Stimulated activated CD8-positive, alpha-beta memory T cell treated with anti-CD3 and anti-CD28 coated beads, Interleukin-4, amount 100 ng/mL, for 4 hours (primary cell): ENCODE measurements at places on chromosomes 1 and 21.

- no peak for DNase-seq
Measured at GRCh38 chr1:168835176-168835575, 106.2 kb upstream of the DPT start.

DNA sequence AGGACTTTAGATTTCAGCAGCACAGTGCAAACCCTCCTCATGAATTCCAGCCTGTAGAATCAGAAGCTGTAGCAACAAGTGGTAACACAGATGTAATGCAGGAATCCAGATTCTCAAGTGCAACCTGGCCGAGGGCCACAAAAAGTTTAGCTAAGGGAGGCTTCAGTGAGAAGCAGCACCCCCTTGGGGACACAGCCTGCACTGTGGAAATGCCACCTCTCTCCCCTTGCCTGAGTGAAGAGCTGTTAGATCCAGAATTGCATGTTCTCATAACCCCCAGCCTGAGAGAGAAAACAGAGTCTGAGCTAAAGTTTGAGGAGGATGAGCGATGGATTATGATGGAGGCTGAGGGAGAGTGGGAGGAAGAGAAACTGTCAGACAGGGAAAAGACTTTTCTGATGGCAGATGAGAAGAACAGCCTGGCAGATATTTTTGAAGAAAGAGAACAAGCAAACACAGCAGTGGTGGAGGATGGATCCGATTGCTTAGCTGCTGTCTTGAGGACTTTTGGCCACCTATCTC lies 80.5 kb upstream of the BMP8A start:
- DNase-seq, result no peak

DNA sequence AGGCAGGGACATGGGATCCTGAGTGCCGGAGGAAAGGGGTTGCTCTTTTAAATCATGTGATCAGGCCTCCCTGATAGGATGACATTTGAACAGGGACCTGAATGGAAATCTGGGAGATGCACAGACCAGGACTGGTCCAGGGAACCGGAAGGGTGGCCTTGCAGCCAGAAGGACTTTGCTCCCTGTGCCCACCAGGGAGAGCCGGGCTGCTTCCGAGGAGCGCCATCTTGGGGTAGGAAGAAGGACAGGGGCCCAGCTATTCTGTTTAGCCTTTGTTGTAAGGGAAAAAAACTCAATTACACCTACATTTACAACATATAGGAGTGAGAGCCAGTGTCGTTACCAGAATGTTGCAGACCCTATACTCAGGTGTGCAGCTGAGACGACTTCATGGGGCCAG lies 5.5 kb downstream of the KLHDC7A start:
- no peak for DNase-seq

DNA sequence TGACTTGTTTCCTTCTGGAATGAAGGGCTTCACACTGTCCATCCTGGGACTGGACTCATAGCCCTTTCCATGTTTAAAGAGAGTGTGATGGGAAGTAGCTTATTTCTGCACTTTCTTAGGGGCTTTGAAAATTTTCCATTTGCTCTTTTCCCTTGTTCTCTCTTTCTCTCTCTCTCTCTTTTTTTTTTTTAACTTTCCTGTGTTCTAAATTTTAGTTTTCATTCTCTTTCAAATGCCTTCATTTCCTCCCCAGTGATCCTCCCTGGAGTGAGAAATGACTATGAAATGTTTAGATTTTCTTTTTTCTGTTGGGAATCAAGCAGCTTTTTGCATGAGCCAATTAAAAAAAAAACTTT lies 2.1 kb downstream of the AK4 start:
- no peak for DNase-seq

- DNase-seq, result no peak
Measured at GRCh38 chr1:157776971-157777391, at the start of gene FCRL2. Gene FCRL2, minus strand, starts transcription at chr1:157777132. Its CDS starts 59 bp downstream, at chr1:157777073.

DNA sequence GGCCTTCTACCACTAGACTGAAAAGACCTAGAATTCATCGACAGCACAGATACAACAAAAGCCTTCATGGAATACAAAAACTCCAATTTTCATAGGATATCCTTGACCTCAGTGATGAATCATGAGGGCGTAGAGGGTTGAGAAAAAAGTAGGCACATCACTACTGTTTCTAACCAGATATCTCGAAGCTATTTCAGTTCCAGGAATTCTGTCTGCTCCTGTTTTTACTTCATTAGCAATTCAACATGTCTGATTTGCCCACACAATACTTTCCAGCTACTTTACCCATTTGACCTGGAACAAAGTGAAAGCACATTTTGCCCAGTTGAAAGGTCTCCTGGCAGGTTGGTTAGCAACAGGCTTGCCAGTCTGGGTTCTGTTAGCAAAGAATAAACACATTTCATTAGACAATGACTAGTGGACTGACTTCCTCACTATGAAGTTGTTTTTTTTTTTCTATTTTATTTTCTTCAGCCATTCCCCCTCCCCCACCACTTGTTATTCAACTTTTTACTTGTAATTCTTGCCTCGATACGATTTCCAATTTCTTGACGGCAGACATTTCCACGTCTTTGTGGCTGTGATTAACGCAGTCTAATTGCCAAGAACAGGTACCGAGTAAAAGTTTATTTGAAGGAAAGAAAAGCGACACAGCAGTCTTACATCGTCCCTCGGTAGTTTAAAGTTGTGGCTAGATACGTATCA lies 4.0 kb upstream of the ZBTB18 start:
- no peak for DNase-seq

GRCh38 chr1:39109644-39110043 lies 83.5 kb downstream of the NDUFS5 start:
- no peak for DNase-seq

DNA sequence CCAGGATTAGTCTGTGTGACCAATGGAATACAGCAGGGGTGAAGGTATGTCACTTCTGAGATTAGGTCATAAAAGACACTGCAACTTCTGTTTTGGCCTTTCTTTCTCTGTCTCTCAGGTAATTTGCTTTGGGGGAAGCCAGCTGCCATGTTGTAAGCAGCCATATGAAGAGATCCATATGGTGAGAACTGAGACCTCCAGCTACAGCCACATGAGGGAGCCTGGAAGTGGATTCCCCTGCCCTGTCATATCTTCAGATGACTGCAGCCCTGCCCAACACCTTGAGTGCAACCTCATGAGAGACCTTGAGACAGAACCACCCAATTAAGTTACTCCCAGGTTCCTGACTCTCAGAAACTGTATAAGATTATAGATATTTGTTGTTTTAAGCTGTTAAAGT lies 70.1 kb upstream of the ESRRG start:
- no peak for DNase-seq

DNA sequence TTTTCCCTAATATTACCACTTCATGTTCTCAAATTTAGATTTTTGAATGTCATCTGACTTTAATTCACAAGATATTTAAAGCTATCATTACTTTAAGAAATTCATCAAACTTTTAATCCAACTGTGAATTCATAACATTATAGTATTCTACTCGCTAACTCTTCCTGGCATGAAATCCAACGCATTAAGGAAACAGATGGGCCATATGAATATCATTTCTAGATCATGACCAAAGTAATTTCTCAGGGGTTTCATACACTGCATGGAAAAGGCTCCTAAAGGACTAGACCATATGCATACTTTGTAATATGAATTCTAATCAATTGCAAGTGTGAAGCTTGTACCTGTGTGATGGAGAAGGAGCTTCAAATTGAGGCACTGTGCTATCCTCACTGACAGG lies 72.4 kb downstream of the COP1 start:
- no peak for DNase-seq

GRCh38 chr1:227666286-227666685 lies 68.8 kb downstream of the JMJD4 start:
- DNase-seq, result no peak

DNA sequence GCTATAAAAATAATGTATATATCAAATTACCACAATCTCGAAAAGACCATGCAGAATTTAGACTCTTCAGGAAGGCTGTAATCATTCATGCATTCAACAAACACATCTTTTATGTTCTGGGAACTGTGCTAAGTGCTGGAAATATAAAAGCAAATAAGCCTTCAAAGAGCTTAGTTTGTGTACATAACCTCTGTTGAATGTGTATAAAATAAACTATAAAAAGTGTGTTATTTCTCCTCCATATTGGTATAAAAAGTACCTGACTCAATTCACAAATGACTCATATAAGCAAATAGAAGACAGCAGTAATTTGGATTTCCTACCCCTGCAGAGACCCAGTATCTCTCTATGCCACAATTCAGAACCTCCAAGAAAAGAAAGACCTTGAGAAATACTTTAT lies 36.8 kb downstream of the RAB3GAP2 start:
- DNase-seq, result no peak

- no peak for DNase-seq
Measured at GRCh38 chr1:227899141-227899819, 48.5 kb downstream of the WNT9A start.

DNA sequence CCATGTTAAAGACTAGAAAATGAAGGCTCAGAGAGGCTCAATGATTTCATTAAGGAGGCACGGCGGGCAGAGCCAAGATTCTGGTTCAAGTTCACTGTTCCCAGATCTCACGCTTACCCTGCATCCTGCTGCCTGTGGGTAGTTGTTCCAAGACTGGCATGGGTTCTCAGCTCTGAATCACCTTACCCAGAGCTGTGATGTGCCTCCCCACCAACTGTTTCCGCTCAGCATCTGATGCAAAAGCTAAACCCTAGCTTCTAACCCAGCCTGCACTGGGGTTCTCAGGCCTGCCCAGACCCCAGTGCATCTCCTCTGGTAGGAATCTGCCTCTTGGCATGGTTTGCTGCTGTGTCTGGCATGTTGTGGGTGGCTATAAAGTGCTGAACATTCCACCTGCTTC lies 11.8 kb downstream of the TNR start:
- DNase-seq, result no peak

DNA sequence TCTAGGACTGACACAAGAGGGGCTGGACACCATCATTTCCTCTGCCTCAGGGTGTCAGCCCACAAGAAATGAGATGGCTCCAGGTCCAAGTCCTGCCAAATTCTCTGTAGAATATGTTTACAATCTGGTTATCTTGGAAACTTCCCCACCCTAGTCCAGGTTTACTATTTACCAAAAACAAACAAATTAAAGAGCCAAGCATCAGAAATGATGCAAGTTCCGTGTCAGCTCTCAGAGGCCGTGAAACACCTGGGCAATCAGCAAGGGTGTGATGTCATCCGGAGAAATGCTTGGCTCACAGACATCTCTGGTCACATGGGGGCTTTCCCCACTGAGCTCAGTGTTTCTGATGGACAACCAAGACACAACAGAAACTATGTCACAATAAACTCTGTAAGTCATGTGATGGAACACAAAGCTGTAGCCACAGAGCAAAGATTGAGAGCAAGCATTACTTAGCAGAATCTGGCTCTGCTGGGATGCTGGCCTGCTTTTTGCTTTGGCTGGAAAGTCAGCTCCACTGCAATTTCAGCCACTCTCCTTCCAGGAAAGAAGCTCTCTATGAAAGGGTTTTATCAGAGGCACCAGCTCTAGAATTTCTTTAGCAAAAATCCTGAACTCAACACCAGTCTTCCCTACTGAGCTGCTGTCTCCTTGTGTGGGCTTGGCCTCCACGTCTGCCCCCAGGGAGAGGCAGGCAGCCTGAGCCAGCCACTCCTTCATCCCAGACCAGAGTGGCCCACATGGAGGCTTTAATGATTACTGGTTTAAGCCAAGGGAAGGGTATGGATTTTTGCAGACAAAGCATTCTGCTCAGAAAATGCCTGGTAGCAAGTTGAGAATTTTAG lies 55.9 kb downstream of the NENF start:
- no peak for DNase-seq

GRCh38 chr1:64072089-64072793 lies 131.2 kb upstream of the UBE2U start:
- DNase-seq, result no peak

GRCh38 chr21:42544544-42544943 lies 30.9 kb downstream of the SLC37A1 start:
- DNase-seq, result no peak

DNA sequence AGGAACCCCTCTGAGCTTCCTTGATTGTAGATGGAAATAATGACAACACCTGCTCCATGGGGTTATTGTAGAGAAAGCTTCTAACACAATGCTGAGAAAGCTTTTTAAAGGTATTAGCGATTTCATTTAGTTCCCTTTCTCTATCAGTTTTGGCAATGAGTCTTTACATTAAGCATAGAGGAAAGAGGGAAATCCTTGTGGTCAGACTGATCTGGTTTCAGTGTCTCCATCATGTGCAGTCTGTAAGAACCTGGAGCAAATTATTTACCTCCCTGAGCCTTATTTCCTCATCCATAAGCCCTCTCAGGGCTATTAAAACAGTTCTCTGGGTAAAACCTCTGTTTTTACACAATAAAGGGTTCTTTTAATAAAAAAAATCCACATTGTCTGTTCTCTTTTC lies 87.5 kb downstream of the FGGY start:
- DNase-seq, result no peak

DNA sequence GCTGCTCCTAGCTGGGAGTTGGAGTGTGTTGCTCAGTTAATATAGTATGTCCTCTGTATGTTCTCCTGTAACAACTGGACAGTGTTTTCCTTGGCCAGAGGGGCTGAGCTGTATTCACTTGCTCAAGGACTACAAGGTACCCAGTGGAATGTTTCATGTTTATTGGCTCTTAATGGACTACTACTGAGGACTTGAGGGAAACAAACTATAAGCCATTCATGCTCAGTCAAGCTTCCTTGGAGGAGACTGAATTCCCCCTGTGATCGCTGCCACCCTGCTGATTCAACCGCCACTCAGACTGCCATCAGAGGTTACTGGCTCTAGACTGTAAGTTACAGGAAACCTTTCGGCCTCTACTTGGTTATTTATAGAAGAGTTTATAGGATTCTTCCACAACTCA lies 166.6 kb downstream of the ZC3H11B start:
- DNase-seq, result no peak

DNA sequence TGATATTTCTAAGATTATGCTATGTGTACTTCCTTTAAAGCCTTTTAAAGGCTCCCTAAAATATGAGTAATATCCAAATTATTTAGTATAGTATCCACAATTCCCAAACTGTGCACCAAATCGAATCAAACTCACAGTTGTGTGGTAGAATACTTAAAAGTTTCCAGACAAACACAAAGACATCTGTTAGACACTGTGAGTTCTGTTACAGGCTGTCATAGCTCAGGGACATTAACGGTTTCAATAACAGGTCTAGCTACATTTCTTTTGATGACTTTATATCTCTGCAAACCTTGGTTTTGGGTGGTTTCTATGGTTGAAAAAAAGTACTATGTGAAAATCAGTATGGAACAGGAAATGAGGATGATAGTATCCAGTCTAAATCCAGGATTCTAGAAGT lies 36.9 kb upstream of the NEK7 start:
- no peak for DNase-seq

DNA sequence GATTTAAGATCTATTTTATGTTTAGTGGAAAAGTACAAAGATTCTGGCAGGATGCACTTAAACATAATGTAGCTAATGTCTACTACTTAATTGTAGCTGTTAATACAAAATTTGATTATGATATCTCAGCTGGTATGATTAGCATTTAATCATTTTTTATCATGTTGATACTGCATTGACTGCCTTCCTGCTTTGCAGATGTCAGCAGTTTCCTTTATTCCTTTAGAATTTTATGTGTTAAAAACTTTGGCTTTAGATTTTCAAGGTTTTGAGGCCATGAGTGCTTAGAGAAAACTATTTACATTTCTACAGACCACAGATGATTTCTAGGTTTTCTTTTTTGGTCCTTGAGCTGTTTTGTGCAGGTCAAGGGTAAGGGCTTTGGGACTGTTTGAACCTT lies 152.2 kb downstream of the ZNF326 start:
- DNase-seq, result no peak
